ENCODE measurements at places on chromosomes 5 and 9.

- no peak for DNase-seq
Measured at GRCh38 chr5:112682621-112683061, 55.0 kb upstream of the APC start.

DNA sequence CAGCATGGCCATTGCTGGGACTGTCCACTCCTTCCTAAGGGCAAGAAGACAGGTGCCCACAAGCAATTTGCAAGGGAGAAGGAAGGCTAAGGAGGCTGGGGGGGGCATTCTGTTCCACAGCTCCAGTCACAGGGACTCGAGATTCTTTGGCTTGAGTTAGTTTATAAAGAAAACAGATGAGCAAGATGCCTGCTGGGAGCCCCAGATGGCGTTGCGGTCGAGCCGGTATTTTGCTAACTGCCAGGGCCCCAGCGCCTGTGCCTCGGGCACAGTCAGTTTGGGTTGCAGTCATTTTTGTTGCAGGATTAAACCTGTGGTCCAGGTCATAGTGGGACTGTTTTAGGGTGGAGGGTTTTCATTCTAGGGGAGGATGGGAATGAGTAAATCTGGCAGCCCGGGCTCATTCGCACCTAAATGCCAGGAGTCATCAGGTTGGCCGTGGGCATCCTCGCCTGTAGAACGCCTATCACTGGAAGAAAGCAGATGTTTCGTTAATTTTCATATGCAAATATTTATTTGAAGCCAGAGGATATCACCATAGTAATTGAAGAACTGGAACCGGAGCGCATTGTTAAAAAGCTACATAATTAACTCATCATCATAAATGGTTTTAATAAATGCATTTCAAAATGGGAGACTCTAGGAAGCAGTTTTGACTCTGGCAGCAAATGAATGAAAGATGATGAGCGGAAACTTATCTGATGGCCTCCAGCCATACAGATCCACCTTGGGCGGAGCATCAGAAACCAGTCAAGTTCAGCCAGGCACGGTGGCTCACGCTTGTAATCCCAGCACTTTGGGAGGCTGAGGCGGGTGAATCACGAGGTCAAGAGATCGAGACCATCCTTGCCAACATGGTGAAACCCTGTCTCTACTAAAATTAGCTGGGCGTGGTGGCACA is 87.1 kb upstream of the FCN2 start:
- DNase-seq: no peak

- DNase-seq: no peak
Measured at GRCh38 chr9:11103525-11103924, 490.7 kb upstream of the PTPRD start.

- DNase-seq: no peak
Measured at GRCh38 chr9:94875300-94876020, 149.0 kb downstream of the AOPEP start.

DNA sequence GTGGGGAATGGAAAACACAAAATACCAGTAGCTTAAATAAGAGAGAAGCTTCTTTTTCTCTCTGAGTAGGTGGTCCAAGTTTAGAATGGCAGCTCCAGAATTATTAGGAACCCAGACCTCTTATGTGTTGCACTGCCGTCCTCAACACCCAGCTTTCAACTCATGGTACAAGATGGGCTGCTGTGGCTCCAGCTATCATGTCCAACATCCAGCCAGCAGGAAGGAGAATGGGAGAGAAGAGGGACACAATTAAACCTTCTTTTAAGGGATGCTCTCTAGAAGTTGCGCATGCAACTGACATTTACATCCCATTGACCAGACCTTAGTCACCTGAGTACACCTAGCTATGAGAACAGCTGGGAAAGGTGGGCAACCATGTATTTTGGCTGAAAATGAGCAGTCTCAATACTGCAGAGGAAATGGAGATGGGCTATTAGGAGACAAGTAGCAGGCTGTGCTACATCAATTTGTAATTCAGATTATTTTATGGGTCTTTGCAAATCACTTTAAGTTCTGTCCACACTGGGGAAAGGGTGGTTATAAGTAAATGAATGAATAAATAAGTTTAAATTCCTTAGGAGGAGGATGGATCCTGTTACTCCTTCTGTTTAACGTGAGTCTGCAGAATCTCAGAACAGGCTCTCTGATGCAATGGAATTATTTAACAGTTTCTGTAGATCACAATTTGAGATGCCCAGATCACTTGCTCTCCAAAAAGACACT is 76.1 kb downstream of the SLC28A3 start:
- DNase-seq: no peak

- DNase-seq: no peak
Measured at GRCh38 chr5:141635646-141636045, 1.0 kb downstream of the HDAC3 start.

GRCh38 chr9:35666549-35666948 is 1.6 kb upstream of the ARHGEF39 start:
- no peak for DNase-seq

- no peak for DNase-seq
Measured at GRCh38 chr9:83972286-83972685, 7.7 kb downstream of the HNRNPK start.

DNA sequence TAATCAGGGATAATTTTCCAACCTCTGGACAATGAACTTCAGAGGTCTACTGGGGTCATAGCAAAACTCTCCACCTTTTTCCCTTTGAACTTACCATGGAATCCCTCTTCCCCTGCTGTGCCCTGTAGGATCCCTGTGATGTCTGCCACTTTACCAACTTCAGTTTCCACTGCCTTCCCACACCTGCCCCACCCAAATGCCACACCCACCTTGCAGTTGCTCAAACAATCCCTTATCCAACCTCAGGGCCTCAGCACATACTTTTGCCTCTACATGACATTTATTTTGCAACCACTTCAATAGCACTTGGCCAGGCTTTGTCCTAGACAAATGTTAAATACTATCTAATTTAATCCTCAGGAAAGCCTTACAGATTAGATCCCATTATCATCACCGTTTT is 463.7 kb upstream of the WWC1 start:
- DNase-seq: no peak

GRCh38 chr5:10653043-10653442 is 89.2 kb downstream of the ANKRD33B start:
- DNase-seq: peak; percentile 65

Measured in fibroblast of the aortic adventitia (primary cell).